Stimulated activated CD4-positive, alpha-beta T cell treated with anti-CD3 and anti-CD28 coated beads, Interleukin-12 subunit alpha, Interleukin-12 subunit beta, amount 100 ng/mL, for 4 hours (primary cell): ENCODE measurements at places on chromosomes 11 and 22.

DNA sequence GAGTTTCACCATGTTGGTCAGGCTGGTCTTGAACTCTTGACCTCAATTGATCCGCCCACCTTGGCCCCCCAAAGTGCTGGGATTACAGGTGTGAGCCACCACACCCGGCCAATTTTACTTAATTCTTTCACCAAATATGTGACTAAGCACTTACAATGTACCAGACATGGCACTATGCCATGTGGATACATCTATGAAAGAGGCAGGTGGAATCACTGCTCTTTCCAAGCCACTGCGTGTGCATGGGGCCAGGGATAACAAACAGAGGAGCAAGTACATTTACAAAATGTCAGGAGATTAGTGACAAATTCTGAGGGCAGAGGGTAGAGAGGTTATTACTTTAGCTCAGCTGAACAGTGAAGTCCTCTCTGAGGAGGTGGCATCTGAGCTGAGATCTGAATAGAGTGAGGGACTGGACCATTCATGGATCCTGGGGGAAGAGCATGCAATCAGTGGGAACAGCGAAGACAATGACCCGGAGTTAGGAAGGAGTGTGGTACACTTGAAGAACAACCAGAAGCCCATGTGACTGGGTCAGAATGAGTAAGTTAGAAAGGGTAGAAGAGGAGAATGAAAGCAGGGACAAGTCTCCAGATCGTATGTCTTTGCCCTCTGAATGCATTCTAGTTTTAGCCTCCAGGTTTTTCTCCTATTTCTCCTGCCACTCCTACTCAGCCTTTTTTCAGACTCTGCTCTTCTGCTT lies 38.3 kb upstream of the GRAMD1B start:
- DNase-seq: no peak

DNA sequence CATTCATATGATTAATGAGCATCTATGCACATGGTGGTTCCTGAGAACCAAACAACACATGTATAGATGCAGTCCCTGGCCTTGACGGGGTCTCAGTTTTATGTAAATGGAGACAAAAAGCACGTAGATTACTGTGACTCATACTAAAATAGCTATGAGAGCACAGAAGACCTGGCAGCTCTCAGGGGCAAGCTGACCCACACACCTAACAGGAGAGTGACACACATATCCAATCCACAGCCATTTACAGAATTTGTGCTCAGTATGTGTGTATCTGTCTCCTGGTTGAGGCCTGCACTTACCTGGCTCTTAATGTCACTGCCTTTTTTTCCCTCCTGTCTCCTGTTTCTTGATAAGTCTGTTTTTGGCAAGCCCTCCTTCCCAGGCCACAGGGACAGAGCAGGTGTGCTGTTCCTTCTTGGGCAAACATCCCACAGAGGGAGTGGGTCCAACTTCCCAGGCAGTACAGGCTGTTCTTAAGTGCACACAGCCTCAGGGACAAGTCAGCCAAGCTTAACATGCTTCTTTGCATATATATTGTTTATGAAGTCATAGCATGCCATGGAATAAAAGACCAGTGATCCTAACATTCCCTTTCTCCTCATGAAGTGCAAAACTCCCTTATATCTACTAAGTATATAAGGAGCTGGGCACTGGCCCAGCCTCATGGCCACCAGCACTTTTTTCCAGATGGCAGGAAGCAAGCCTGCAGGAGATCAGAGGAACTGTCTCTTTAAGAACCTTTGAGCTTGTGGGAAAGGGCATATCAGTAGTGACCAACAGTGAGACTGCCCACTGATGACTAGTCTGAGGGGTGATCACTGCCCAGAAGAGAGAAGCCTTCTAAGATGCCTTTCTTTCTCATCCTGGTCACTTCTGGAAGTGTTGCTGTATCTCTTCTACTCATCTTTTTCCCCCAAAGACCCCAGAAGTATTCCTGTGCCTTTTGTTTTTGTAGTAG lies 124.7 kb upstream of the CCDC90B start:
- no peak for DNase-seq

- no peak for DNase-seq
These were observed 62.1 kb downstream of the PDHX start for GRCh38 chr11:34978236-34979191.

DNA sequence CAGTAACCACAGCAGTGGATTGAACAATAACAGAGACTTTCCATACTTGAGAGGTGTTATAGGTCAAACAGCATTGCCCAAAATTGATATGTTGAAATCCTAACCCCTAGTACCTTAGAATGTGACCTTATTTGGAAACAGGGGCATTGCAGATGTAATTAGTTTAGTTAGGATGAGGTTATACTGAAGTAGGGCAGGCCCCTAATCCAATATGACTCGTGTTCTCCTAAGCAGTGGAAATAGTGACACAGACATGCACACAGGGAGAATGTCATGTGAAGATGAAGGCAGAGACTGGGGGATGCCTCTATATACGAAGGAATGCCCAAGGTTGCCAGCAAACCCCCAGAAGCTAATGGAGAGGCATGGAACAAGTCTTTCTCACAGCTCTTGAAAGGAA lies 270.5 kb downstream of the TENM4 start:
- DNase-seq: no peak

- no peak for DNase-seq
These were observed 20.6 kb downstream of the DRD4 start for GRCh38 chr11:657691-658126.

DNA sequence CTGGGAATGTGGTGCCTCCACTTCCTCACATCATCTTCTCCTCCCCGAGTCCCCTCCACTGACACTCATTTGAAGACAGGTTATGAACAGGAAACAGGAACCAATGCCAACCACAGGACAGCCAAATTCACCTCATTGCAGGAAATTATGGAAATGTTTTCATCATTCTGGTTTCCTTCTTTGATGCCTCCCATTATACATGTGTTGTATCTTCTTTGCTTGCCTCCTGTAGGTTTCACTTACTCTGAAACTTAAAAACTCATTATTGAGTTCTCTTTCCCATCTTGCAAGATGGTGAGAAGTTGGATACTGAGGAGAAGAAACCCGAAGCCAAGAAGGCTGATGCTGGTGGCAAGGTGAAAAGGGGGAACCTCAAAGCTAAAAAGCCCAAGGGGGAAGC lies 108.5 kb downstream of the PHF21B start:
- DNase-seq: no peak

DNA sequence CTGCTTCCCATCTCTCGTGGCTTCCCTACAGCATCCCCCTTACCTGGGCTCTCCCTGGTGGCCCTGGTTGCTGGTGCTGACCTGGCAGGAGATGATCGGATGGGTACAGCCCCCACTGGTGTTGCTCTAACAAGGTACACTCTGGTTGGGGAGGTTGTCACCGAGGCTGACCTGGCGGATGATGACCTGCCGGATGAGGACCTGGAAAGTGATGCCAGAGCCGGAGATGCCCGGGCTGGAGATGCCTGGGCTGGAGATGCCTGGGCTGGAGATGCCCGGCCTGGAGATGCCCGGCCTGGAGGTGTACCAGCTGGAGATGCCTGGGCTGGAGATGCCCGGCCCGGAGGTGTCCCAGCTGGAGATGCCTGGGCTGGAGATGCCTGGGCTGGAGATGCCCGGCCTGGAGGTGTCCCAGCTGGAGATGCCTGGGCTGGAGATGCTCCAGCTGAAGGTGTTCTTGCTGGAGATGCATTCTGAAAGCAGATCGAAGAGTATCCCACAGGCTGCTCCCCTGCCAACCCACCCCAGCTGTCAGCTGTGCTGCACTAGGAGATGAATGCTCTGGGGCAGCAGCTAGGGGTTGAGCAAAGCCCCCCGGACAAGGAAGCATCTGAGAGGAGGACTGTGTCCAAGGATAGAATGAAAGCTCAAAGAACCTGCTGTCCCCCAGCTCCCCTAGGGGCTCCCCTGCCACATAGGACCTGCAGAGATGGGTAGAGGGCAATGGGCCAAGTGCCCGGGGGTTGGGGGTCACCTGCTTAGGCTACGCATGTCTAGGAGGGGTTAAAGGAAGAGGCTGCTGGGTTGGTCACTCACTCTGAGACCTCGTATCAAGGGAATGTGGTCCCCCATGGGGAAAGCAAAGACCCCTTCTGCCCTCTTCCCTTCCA lies 10.6 kb downstream of the TMPRSS13 start:
- DNase-seq: no peak

- no peak for DNase-seq
These were observed 14.5 kb downstream of the EMSY start for GRCh38 chr11:76459299-76459698.

DNA sequence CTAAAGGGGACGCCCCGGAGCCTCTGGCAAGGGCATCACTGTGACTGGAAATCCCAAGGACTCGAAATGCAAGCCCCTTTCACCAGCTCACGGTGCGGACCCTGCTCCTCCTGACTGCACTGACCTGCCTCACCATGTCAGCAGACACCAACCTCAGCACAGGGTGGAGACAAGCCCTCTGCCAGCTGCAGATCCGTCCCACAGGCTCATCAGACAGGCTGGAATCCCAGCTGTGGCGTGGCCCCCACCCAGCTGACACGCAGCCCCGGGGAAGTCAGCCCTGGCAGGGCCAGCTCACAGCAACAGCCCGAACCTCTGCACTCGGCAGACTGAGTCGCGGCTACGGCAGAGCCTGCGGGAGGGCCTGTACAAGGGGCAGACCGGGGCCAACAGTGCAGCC lies 36.8 kb downstream of the BRD1 start:
- DNase-seq: no peak

DNA sequence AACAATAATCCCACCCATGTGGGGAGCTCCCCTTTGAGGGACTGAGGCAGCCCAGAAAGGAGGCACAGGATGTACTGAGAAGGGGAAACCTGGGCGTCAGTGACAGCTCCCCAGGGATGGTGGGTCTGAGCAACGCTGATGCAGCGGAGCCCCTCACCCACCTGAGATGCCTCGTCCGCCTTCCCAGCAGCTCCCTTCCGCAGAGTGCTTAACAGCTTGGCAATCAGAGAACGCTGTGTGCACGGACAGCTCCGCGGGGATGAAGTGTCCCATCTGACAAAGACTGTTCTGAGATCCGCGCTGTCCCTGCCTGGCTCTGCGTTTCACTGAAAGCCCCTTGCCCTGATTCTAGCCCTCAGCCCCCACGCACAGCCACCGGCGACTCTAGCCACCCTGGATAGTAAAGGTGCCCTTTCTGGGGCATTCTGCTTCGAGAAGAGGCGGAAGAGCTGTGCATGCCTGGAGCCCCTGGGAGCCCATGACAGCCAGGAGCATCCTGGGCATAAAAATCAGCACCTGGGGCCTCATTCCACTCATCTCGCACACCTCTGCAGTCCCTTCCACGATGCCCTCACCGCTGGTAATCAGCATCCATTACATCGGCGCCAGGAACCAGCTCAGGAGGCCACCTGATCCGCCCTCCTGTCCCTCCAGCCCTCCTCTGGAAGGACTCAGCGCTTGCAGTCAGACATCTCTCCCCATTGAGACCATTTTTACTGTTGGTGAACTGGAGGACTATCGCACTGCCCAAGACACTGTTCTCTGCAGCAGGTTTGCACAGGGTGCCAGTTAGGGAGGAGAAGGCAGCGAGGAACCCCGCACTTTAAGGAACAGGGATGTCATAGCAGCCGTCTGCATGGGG lies 10.7 kb downstream of the KCNJ5 start:
- DNase-seq: no peak

GRCh38 chr11:110169738-110170137 lies 76.5 kb downstream of the ZC3H12C start:
- DNase-seq: no peak

- DNase-seq: no peak
These were observed 173.9 kb downstream of the DDX10 start for GRCh38 chr11:108838792-108839105.

DNA sequence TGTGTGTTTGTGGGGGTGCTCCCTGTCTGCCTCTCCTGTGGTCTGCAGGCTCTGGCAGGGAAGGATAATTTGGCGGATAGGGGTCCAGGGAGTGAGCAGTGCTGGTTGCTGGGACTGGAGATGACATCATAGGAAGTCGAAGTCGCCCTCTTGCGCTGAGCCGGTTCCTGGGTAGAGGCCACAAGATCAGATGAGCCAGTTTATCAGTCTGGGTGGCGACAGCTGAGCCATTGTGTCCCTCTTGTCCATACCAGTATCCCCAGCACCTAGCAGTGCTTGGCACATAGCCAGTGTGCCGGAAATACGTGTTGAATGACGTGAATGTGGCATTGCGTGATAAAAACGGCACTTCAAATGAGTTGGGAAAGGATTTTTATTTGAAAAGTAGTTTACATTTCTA lies 9.8 kb downstream of the APOL5 start:
- DNase-seq: no peak

GRCh38 chr11:32304521-32304920 lies 130.8 kb downstream of the WT1 start:
- DNase-seq: no peak
